CD4-positive, alpha-beta T cell treated with Interleukin-6 at 100 ng/mL for 8 hours (primary cell): ENCODE measurements at places on chromosomes 3 and 15.

- no peak for DNase-seq
Observed at GRCh38 chr3:28915741-28916500, 364.9 kb upstream of the RBMS3 start.

GRCh38 chr3:123634149-123635051 is 49.5 kb upstream of the HACD2 start:
- no peak for DNase-seq

GRCh38 chr3:191373327-191373726 is 43.0 kb upstream of the UTS2B start:
- no peak for DNase-seq

DNA sequence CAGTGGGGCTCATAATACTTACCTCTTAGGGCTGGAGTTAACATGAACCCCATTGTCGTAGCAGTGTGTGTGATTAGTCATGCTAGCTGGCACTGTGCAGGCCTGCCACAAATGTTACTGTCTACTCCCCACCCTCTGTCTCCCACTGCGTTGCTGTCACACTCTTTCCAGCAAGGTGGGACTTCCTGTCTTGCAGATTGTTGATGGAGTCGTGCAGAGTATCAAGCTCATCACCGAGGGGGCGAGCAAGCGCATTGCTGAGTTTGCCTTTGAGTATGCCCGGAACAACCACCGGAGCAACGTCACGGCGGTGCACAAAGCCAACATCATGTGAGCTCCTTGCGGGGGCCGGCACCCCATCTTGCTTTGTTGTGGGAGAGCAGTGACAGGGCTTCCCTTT is 12.9 kb downstream of the IDH3A start:
- no peak for DNase-seq

GRCh38 chr3:106332884-106333283 is 464.1 kb upstream of the CBLB start:
- DNase-seq = no peak

DNA sequence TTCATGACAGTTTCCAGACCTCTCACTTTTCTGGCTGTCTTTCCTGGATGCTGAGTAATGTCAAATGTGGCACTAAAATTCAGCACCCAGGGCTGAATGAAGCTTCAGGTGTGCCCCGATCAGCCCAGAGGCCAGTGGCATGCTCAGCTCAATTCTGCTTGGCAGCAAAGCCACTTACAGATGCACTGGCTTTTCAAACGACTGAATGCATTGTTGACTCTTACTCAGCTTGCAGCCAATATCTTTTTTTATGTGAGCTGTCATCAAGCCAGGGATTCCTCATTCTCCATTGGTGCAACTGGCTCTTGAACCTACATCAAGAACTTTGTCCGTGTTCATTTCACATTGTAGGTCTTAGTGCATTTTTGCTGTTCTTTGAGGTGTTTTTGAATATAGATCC is 60.7 kb downstream of the ZDHHC19 start:
- no peak for DNase-seq

DNA sequence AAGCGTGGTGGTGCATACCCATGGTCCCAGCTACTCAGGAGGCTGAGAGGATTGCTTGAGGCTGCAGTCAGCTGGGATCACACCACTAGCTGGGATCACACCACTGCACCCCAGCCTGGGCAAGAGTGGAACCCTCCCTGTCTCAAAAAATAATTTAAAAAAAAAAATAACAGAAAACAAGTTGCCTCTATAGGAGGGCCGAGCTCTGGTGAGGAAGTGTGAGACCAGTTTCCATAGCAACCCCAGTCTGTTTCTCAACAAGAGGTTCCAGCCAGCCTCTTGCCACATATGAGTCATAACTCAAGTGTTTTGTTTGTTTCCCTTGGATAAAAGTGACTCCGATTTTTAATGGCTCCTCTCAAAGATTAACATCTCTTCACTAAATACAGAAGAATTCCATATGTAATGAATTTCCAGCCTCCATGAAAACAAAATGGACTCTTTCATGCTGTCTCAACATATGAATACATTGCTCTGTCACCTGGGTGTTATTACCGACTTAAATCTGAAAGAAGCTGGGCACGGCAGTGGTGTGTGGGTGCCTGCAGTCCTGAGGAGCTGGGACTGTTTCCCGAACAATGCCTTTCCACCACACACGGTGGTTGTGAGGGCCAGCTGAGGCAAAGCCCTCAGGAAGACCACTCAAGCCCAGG is 19.7 kb downstream of the TMEM43 start:
- DNase-seq = peak; percentile 92
